HAP-1 (cell line): ENCODE measurements at places on chromosomes 5 and 9.

GRCh38 chr5:107889387-107889786, 218.7 kb upstream of the EFNA5 start:
- DNase-seq: no peak

- DNase-seq: no peak
Measured at GRCh38 chr5:138661991-138662434, 86.8 kb upstream of the HSPA9 start.

DNA sequence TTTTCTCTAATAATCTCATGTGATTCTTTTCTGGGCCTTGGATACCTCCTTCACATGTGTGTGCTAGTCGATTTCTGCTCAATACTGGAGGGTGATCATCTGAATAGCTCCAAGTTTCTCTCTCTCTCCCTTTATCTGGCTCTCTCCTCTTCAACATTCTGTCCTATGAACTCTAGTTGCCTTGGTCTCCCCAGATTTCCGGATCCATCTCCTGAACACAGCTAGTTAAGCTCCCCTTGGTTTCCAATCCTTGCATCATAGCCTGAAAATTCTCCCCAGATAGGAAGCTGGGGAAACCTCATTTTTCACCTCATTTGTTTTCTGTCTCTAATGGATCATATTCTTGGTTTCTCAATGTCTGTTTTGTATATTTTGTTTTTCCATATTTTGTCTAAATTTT, 832.3 kb downstream of the MTRR start:
- no peak for DNase-seq

DNA sequence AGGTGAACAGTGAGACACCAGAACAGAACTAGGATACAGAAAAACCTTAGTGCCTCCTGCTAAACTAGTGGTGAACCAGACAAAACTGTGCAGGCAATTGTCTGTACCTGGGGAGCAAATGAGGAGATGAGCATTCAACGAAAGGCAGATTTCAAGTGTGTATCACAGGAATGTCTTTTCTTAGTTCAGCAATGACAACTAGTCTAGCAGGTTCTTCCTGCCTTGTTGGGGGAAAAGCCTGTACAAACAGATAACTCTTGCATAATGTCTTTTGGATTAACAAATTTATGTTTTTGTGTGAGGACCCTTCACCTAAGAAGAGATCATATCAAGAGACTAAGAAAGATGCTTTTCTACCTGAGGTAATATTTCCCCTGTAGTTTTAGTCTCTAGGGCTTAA, 21.8 kb upstream of the DENND4C start:
- no peak for DNase-seq

- DNase-seq: no peak
Measured at GRCh38 chr9:131469951-131470350, 32.8 kb upstream of the POMT1 start.
